ENCODE measurements at places on chromosomes 1 and 21. TPM values are rescaled to one million over a fixed set of nuclear protein-coding genes. Genes with fewer than 3 reads are reported as not detected.

SMIM1 gene
- 1.4 TPM for polyA plus RNA-seq

TMEM240 gene
- polyA plus RNA-seq, result not detected

DNA sequence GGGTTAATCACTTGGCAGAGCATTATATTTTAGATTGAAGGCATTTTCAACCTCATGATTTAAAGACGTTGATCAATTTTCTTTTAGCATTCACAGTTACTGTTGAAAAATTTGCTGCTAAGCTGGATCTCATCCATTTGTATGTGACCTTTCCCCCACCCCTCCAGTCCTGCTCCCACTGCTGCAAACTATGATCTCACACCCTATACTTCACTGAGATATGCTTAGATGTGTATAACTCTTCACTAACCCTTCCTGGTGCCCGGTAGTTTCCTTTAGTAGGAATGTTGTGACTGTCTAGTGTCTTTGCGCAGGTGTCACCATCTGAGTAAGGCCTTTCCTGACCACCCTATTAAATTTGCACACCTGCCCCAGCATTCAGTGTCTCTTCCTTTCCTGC, 67.0 kb upstream of the C1orf21 start:
- no peak overlapping the region for H3K27ac ChIP-seq
- H3K4me3 ChIP-seq, result no peak overlapping the region
- H3K4me1 ChIP-seq, result no peaks in the 10 kb centered on the region
- no peak for DNase-seq
- no peaks in the 10 kb centered on the region for H3K27me3 ChIP-seq
- H3K36me3 ChIP-seq, result no peaks in the 10 kb centered on the region

- peak; percentile 36 for DNase-seq
- peaks cover 65% of the 10 kb centered on the region for H3K4me1 ChIP-seq
- H3K4me3 ChIP-seq, result peak within 1 kb of the TSS; percentile 80
- no peaks in the 10 kb centered on the region for H3K36me3 ChIP-seq
- no peaks in the 10 kb centered on the region for H3K27me3 ChIP-seq
- H3K27ac ChIP-seq, result peak within 1 kb of the TSS; percentile 61
These were observed at the start of gene MTARC1 for GRCh38 chr1:220786337-220787068. Gene MTARC1, plus strand, starts transcription at chr1:220786913. Its CDS starts 32 bp downstream, at chr1:220786945.

- no peaks in the 10 kb centered on the region for H3K36me3 ChIP-seq
- H3K27ac ChIP-seq, result no peak overlapping the region
- H3K27me3 ChIP-seq, result no peaks in the 10 kb centered on the region
- no peak overlapping the region for H3K4me3 ChIP-seq
- DNase-seq, result no peak
These were observed 173.5 kb downstream of the PSMG1 start for GRCh38 chr21:39009587-39010225.

All from CD14-positive monocyte (primary cell).